ENCODE measurements at places on chromosomes 7 and 10.

- no peak for DNase-seq
Observed at GRCh38 chr10:112374724-112375541, 1.0 kb downstream of the ACSL5 start.

DNA sequence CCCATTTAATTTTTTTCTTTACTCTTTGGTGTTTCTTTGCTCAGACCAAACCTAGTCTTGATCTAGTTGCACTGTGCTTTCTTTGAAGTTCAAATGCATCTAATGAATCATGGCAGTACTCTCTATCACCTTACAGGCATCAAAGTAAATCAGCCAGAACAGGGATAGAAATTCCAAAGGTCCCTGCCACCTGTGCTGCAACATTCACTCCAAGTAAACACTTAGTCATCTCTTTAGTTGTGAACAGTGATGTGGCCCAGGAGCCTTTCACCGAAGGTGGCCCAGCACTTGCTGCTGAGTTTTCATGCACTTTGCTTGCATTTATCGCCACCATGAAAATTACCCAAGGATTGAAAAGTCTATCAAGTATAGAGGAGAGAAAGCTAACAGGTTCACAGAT lies 314.1 kb upstream of the ETV1 start:
- DNase-seq: no peak

DNA sequence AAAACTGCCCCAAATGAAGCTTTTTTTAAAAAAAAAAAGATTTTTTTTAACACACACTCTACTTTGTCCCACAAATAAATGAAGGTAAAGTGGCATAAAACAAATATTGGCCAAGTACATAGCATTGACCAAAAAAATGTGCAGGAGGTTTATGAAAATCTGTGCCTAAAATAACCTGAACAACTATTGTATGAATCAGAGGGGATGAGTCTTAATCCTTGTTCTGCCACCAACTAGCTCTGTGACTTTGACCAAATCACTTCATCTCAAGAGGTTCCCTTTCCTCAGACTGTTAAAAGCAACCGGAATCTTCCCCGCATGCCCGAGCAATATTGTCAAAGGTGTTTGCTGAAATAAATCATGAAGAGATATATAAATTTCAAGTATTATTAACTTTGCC lies 150.4 kb upstream of the NEBL start:
- DNase-seq: no peak

DNA sequence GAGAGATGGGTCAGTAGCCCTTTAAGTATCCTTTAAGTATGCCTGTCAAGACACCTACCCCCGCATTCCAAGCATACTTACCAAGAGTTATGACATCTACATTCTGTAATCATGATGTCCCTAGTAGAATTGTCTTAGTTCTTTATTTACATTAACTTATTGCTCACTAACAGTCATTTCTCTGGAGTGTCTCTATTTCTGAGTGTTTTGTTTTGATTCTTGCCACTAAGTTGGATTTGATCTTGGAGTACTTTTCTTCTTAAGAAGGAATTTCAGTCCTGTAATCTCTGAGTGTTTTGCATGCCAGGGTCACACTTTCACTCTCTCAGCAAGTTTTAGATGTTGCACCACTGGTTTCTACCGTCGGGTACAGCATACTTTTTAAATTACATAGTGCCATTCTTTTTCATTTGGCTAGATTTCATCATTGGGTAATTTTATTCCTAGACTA lies 1053.9 kb downstream of the KCNMA1 start:
- no peak for DNase-seq

DNA sequence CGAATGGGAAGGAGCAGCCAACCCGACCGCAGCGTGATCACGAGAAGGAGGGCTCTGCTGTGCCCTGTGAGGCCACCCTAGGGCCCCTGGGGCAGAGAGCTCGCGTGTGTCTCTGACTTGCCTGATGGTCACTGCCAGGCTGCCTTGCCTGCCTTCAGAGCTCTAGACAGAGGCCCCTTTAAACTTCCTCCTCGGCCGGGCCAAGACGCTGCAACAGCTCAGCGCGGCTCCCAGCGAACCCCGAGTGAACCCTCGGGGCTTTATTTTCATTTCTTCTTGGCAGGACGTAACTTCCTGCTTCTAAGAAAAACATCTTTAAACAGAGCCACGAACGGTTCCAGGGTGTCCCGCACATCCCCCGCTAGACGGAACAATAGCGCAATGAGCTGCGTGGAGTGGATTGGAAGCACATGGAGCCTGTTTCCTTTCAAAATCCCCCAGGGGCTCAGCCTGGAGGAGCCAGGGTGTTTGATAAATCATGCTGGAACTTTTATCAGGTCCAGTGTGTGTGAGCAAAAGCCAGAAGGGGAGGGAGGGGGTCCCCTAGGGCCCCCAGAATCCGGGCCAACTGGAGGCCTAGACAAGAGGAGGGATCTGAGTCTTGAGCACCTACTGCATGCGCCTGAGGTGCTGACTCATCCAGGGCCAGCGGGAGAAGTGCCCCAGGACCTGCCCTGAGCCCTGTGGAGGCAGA lies 134.1 kb upstream of the GDF10 start:
- DNase-seq: no peak

All from effector memory CD8-positive, alpha-beta T cell (primary cell).